ENCODE measurements at places on chromosomes 2 and 18.

DNA sequence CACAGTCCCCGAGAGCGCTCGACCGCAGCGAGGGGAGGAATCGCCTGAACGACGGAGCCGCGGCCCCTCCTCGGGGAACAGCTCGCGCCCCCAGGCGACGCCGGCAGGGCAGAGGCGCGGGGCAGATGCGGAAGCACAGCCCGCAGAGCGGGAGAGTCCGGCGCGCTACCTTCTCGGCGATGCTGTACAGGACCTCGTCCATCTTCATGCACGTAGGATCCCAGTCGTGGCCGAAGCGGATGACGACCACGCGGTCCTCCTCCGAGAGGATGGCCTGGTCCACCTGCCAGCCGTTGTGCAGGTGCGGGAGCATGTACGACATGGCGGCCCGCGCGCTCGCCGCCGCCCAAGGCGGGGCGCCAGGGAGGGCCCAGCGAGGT lies 302 bp downstream of the TXNL4A start:
- H3K4me1 ChIP-seq = peaks cover 49% of the 10 kb centered on the region
- peak; percentile 44 for DNase-seq
- peak overlapping the region; percentile 92 for H3K27ac ChIP-seq
- H3K36me3 ChIP-seq = peaks cover 25% of the 10 kb centered on the region

DNA sequence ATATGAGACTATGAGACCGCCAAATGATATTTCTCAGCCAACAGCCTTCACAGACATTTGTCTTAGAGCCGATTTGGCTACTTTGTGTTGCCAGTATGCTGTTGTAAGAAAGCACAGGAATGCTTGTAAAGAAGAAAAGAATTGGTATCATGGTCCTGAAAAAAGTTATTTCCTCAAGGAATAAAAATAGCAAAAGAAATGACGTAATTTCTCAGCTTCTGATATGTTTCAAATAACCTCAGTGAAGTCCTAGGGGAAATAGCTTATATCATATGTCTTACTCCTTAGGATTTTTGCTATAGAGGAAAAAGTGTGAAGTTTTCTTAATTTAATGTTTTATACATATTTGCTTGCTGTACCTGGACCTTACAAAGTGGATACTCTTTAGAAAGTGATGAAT lies 23.0 kb downstream of the SCN1A start:
- H3K27me3 ChIP-seq = no peaks in the 10 kb centered on the region
- peaks cover 2% of the 10 kb centered on the region for H3K36me3 ChIP-seq
- no peak overlapping the region for H3K27ac ChIP-seq
- no peak for DNase-seq

DNA sequence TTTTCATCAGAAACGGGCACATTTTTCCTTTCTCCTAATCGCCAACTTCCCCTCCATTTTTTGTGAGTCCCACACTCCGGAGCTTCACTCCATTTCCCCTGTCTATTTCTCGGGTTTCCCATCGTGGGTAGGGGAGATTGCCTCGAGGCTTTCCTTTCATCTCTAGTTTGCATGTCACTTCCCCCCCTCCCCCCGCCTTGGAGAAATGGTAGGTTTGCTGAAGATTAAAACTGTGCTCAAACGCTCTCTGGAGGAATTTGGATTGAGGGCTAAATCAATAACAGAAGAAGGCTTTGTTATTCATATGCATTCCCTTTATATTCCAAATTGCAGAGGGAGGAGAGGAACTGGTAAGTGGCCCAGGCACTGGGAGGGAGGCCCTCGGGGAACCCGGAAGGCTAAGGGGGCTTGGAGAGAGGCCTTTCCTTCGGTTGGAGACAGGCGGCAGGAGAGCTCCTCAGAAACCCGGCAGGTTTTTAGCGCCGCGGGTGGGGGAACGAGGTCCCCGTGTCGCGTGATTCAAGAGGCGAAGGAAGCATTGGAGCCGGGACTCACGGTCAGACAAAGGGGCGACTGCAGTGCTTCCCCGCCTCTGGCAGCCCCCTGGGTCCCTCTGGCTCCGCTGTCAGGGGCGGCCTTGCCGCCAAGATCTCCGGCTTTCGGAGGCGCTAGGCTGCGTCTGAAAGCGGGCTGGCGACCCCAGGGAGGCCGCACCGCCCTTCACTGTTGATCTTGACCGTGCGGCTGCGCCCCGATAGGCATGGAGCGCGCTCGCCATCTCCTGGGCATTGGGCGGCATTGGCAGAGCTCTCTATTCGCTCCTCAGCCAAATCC lies 2.4 kb upstream of the HOXD12 start:
- H3K36me3 ChIP-seq = peaks cover 20% of the 10 kb centered on the region
- H3K4me1 ChIP-seq = peaks cover 22% of the 10 kb centered on the region
- no peak for DNase-seq
- peaks cover 95% of the 10 kb centered on the region for H3K27me3 ChIP-seq

DNA sequence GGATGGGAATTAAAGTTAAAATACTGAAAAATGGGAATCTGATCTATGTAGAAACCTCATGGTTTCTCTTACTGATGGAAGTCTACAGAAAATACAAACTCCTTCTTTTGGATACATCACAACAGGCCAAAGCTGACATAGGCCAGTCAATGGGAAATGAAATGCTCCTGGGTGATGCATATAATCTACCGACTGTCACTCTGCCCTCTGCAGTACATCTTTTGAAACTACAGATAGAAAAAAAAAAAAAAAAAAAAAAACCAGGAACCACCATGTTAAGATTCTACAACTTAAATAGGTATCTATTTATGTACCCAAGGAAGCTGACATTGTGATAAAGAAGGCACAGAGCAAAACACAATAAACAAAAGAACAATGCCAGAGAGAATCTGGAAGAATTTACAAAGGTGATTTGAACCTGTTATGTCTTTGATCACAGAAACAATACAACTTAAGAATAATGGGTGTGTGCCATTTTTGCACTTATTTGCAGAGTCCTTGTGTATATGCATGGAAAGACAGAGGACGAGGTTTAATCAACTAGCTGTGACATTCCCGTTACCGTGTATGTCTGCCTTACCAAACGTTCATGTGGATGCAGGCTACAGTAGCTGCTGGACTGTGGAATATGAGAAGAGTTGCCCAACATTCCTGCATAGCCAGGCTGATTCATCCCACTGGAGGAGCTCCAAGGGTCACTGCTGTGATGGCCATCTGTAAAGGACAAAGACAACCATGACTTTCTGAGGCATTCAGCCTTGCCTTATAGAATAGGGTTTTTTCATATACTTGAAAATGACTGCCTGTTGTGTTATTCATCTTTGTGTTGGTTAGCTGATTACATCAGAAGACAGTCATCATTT lies 312.7 kb downstream of the TCF4 start:
- H3K4me3 ChIP-seq = no peak overlapping the region
- H3K27ac ChIP-seq = no peak overlapping the region
- DNase-seq = no peak
- no peaks in the 10 kb centered on the region for H3K27me3 ChIP-seq
- H3K4me1 ChIP-seq = no peaks in the 10 kb centered on the region
- H3K36me3 ChIP-seq = peaks cover 1% of the 10 kb centered on the region

GRCh38 chr2:203656522-203657287 lies 49.7 kb upstream of the CD28 start:
- peaks cover 10% of the 10 kb centered on the region for H3K4me1 ChIP-seq
- H3K4me3 ChIP-seq = no peak overlapping the region
- H3K27me3 ChIP-seq = no peaks in the 10 kb centered on the region
- DNase-seq = no peak
- no peak overlapping the region for H3K27ac ChIP-seq

DNA sequence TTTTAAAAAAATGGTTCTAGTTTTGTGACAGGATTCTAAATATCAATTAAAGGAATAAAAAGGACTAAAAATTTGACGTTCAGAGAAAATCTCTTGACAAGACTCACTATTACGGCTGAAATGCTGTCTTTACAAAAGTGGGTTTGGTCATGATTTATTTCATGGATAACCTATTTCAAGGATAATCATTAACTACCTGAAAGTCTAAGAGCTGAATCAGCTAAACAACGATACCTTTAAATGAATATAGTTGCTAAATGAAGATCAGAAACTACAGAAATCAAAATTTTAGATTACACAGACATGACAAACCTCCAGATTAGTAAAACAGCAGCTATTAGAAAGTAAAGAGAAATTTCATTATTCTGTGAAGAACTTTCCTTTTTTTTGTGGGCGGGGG lies 35.7 kb downstream of the RTTN start:
- no peak overlapping the region for H3K27ac ChIP-seq
- DNase-seq = no peak
- no peak overlapping the region for H3K4me3 ChIP-seq
- peaks cover 8% of the 10 kb centered on the region for H3K36me3 ChIP-seq
- no peaks in the 10 kb centered on the region for H3K4me1 ChIP-seq

Measured in central memory CD8-positive, alpha-beta T cell (primary cell).